ENCODE measurements at places on chromosomes 11 and 22. TPM values are rescaled to one million over a fixed set of nuclear protein-coding genes. Genes with fewer than 3 reads are reported as not detected.

Gene RAB39A
- total RNA-seq, result not detected

Gene CYP2D6
- 9.6 TPM for total RNA-seq

- no peak for DNase-seq
Observed at GRCh38 chr11:20017320-20017719, 143.0 kb downstream of the DBX1 start.

- no peak for DNase-seq
Observed at GRCh38 chr11:126391970-126392632, 36.6 kb downstream of the ST3GAL4 start.

Measured in naive thymus-derived CD8-positive, alpha-beta T cell (primary cell).